Stimulated activated CD8-positive, alpha-beta memory T cell treated with anti-CD3 and anti-CD28 coated beads, Interleukin-15, amount 100 ng/mL, for 48 hours (primary cell): ENCODE measurements at places on chromosomes 13 and 19.

DNA sequence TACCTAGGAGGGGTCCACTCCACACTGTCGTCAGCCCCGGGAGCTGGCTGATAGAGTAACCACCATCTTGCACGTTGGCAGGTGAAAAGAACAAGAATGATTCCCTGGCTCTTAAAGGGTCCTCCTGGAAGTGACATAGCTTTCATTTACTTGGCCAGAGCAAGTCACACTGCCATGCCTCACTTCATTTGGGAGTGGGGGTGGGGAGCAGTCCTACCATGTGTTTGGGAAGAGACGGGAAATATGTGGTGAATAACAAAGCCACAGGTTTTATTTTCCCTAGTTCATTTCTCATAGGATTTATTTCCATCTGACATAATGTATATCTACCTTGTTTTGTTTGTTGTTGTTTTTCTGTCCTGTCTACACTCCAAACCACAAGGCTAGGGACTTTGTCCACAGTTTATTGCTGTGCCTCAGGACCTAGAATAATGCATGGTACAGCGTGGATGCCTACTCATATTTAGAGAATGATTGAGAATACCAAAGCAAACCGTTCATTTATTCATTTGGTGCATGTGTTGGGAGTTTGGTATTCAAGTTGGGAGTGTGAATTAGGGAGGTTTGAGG lies 26.8 kb downstream of the UBAC2 start:
- DNase-seq = no peak

DNA sequence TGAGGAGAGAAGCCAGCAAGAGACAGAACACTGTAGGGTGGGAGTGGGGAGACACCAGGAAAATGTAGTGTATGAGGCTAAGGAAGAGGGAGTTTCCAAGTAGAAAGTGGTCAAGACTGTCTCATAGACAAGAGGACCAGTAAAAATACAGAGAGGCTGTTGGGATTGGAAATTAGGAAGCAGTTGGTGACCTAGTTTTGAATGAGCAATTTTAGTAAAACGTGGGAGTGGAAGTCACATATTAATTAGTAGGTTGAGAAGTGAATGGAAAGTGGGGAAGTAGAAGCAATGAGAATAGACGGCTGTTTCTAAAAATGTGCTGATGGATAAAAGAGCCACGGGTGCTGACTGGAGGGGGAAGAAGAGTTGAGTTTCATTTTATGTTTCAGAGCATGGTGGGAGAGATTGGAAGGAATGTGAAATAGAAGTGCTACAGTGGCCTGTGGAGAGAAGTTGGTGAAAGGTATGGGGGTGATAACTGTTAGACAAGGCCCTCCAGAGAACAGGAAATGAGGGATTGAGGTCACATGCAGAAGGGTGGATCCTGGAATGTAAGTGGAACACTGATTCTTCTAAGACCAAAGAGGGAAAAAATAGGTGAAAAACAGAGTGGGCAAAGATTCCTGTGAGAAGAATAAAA lies 247.3 kb downstream of the MTUS2 start:
- DNase-seq = no peak

DNA sequence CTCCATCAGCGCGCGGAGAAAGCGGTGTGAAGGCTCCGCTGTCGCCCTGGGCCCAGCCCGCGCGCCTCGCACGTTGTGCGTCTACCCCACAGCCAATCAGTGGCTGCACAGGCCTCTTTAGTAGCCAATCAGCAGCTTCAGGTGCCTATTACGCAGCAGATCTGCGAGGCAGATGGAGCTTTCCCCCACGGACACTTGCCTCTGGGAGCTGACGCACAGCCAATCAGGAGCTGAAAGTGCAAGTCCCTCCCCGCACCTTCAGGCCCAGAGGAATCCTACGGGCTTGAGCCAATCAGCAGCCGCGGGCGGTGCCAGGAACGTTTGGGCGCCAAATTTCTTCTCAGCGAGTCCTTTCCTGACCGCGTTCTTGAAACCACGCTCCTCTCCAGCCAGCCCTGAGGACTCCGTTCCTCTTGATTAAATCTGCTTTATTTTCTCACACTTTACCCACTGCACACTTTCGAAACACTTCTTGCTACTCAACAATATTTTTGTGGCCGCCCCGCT lies 39.9 kb downstream of the SIGLEC7 start:
- no peak for DNase-seq

DNA sequence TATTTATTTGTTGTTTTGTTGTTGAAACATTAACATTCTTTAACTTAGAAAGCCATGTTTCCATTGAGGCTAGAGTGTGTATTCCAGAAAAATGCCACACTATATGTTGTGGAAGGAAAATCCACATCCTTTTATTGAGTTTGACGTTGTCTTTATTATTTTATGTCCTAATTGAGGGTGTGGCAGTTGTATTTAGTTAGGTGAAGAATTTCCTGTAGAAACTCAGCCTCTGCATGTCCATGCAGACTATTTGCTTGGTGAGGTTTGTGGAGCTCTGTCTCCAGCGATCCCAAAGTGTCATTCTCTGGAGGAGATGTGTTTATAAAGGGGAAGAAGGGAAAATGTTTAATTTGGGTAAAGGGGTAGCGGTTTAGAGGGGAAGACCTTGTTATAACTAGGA lies 46.6 kb downstream of the AKAP11 start:
- DNase-seq = no peak

DNA sequence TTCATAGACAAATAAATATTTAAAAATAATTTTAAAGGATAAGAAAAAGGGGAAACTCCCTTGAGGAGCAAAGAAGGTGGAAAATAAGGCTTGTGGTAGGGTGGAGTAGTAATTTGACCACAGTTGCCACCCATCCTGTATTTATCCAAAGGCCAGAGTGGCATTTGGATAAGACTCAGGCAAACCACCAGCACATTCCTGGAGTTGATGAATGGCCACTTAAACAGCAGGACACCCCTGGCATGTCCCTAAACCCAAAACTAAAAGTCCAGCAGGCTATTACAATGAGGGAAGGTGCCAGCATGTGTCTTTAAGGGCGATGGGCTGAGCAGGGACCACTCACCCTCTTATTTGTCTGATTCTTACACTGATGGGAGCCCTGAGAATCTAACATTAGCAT lies 9.8 kb upstream of the FRY start:
- DNase-seq = no peak

DNA sequence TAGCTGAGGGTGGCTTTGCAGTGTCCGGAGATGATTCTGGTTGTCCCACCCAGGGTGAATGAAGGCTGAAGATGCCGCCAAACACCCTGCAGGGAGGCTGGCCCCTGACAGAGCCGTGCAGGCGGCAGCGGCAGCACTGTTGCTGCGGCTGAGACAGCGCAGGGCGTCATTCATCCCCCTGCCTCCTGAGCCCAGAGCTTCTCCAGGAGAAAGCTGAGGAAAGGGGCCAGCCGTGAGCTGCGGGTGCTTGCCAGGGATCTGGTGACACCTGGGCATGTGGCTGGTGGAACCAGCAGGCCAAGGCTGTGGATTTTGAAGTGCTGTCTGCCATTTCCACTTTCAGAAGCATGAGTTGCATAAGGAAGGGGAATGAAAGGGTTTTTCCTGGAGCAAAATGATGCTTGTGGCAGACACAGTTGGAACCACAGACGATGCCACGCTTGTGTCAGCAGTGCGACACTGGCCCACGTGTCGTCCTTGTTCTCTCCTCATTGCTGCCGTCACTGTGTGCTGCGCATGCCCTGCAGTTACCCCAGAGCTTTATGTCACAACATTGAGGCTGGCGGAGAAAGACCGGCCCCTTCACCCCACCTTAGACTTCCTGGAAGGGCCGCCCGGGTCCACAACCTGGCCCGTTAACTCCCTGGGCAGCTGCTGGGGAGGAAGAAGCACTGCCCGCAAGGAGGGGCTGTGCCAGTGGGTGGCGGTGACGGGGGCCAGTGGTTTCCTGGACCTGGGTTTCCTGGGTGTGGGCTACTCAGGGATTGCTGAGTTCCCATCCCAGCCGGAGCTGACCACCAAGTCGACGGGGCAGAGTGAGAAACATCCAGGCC lies 22.7 kb downstream of the TFDP1 start:
- no peak for DNase-seq

DNA sequence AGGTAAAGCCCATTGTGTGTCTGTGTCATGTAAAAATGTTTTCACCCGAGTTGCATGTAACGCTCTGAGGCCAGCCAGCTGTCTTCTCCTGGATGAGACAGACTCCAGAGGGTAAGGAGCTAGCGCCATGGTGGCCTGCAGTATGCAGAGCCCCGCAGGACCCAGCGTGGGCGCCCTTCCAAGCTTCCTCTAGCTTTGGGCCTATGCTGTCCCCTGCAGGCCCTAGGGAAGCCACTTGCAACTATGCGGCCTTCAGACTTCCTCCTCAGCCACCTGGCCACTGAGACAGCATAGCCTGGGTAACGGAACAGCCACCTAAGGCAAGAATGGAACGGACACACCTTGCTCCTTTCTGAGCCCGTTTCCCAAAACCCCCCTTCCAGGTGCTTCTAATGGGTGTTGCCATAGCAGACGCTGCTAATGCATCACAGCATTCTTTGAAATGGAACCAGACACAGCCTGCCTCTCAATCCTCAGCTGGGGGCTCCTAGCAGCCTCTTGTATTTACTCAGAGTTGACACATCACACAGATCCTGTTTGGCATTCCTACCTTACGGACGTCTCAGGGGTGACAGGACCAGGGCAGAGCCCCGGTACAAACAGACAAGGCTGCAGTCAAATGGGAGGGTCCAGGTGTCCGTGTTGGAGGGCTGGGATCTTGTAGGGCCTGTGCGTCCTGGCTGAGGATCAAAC lies 6.2 kb downstream of the FAM32A start:
- no peak for DNase-seq

GRCh38 chr19:12111176-12111575 lies 29.0 kb downstream of the ZNF20 start:
- DNase-seq = no peak

GRCh38 chr13:79516595-79516994 lies 35.6 kb downstream of the NDFIP2 start:
- DNase-seq = no peak

DNA sequence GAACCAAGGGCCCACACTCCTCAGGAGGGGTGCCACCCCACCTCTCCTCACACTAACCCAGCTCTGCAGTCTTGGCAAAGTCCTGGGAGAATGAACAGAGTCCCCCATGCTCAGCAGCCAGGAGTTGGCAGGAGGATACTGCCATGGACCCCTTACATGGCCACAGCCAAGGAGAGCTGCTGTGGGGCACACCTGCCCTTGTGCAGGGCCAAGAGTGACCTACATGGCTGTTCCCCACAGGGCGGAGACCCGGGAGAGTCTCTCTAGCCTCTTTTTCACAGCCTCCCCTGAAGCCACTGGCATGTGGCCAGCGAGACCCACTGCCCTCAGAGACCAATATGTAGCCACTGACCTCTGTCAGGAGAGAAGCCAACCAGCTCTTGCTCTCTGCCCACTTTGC lies 45.9 kb upstream of the VSTM2B start:
- no peak for DNase-seq

DNA sequence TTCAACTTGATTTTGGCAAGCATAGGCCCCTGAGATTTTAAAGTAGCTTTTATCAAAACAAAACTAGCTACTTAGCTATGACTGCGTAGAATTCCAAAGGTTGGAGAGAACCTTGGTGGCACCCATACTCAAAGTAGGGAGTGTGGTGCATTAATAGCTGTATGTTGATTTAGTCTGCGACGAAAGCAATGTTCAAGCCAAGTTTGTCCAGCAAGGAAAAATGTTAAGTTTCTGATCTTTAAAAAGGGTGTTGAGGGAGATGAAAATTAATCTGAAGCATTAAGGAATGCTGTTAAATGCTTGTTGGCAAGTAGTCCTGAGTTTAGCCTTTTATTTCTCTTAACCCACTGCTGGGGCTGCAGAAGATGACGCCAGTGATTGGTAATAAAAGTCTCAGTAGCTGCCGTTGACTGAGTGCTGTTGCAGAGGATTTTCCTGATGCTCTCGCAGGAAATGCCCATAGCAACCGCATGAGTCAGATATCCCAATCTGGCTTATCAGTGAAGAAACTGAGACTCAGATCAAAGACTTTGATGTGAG lies 75.9 kb upstream of the RNF113B start:
- DNase-seq = no peak

DNA sequence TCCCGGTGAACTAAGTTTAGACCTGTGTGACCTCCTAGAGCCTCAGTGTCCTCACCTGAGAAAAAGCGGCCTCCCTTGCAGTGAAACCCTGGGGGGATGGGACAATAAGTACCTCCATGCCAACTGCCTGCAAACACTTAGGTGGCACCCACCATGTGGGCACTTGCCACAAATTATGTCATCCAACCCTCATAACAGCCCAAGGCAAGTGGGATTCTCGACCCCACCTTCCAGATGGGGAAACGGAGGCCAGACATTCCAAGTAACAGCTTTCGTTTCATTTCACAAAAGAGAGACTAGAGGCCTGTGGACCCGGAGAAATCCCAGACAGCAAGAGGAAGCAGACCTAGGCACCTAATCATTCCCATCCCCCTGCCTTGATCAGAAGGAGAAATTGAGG lies 6.9 kb downstream of the REX1BD start:
- no peak for DNase-seq

DNA sequence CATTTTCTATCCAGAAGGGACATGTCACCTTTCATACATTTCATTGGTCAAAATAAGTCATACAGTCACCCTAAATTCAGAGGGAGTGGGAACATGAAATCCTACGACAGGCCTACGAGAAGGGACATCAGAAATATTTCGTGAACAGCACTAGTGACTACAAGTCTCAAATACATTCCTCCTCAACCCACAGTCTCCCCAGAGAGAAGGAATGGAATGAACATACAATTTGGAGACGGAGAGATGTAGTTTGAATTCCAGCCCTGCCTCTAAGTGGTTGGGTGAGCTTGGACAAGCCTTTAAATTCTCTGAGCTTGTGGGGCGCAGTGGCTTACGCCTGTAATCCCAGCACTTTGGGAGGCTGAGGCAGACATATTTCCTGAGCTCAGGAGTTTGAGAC lies 9.9 kb downstream of the SERTM1 start:
- DNase-seq = no peak

- DNase-seq = no peak
These were observed 7.3 kb upstream of the LMO7 start for GRCh38 chr13:75628801-75629200.

GRCh38 chr13:21531455-21531854 lies 72.4 kb upstream of the ZDHHC20 start:
- DNase-seq = no peak

GRCh38 chr13:29435125-29435911 lies 160.2 kb downstream of the SLC7A1 start:
- no peak for DNase-seq

DNA sequence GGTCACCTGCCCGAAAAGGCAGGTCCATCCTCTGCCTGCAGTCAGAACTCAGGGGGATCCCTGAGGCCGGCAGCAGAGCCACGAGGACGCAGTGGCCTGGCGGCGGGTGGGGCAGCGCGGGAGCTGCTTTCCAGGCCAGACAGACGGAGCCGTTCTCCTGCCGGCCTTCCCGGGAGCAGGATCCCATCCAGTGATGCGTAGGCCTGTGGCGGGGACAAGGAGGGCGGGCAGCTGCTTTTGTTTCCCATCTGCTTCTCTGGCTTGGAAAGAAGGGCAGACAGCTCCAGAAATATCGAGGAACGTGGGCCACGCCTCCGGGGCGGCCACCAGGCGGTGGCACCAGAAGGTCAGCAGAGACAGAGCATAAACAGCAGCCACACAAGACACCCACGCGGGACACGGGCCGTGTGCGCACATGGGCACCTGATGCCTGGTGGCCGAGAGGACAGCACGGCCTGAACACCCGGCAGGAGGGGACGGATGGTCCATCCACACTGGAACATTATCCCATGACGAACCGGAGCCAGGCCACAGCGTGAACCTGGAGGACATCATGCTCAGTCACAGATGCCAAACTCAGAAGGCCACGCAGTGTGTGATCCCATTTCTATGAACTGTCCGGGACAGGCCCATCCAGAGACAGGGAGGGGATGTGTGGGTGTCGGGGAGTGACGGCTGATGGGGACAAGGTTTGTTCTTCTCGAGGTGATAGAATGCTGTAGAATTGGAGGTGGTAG lies 13.9 kb upstream of the MKNK2 start:
- no peak for DNase-seq

GRCh38 chr19:7010722-7011593 lies 10.3 kb downstream of the MBD3L2B start:
- DNase-seq = no peak
